ENCODE measurements at places on chromosomes 4 and X.

DNA sequence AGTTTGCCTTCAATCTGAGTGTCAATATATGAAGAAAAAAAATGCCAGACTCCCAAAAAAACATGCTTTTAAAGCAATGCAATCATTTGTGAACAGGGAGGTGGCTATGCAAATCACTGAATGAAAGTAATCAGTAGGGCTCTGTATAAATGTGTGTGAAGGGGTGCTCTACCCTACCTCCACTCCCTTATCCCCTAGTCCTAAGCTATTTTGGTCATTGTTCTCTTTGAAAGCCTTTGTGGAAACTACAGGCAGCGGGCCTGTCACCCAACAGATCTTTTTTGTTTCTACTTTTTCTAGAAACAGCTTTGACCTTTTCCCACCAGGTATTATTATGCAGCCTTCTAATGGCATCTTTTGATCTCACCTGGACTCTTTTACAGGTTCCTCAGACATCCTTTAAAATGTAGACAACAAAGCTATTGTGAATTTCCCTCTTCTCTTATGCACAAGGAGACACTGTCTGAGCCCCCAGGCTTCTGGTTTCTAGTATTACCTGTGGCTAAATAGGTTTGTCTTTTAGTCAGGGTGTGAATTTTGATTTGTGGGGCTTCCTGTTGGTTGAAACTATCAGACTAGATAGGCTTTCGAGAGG is 9.2 kb downstream of the BOD1L1 start:
- no peak for DNase-seq

DNA sequence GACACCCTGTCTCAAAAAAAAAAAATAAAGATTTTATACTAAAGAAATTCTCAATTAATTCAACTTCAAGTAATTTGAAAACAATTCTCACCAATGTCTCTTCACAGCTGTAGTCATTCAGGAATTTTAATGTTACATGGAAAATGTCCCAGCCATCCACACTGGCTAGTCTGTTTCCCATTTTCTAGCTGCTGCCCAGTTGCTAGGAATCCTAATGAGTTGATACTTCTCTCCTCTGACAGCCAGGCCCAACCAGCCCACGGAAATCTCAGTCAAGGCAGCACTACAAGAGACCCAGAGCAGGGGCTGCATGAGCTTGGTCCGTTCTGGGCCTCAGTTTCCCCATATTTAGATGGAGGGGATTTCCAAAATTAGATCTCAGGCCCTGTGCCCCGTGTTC is 59.1 kb downstream of the CASP3 start:
- DNase-seq: no peak

GRCh38 chr4:179110356-179110755 is 1668.1 kb upstream of the AGA start:
- no peak for DNase-seq

DNA sequence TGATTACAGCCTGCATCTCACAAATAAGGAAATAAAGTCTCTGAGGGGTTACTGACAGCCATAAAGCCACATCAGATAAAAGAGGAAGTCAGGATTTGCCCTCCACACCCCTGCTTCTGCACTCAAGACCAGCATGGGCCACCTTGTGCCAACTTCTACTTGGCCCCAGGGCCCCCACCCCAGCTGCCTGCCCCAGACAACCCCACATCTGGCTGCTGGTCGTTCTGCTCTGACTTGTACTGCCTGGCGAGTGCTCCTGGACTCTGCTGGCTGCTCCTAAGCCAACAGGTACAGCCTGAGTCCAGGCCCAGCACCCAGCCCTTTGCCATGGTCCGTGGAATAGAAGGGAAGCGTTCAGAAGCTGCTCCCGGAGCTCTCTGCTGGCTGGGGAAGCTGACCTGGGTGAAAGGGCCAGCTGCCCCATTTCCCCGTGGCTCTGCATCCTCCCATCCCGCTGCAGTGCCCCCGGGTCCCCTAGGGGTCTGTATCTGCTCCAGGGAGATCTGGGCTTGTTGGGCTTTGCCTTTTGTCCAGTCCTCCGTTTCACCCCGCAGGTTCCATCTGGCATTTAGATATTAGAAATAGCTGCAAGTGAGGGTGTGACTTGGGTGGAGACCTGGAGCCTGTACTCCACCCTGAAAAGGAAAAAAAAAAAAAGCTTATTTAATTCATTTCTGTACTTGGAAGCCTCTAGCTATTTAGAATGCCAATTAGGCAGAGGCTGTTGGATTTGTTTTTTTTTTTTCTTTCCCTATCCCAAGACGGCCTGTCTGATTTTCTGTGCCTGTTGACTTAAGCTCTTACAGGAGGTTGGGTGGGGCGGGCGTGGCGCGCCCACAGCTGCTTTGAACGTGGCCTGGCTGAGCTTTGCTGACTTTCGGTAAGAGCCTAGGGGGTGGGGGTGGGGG is 194.7 kb downstream of the PTTG2 start:
- DNase-seq: no peak

DNA sequence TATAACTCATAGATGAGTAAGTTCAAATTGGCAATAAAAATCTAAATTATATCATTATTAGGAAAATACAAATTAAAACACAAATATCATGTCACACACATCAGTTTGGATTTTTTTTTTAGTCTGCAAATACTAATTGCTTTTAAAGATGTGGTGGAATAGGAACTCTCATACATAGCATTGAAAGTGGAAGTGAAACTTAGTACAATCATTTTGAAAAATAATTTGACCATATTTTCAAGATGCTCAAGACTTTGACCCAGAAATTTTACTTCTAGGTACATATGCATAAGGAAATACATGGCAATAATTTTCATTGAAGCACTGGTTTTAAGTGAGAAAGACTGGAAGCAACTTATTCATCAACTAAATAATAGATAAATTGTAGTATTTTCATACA is 147.5 kb upstream of the SMIM31 start:
- DNase-seq: no peak

DNA sequence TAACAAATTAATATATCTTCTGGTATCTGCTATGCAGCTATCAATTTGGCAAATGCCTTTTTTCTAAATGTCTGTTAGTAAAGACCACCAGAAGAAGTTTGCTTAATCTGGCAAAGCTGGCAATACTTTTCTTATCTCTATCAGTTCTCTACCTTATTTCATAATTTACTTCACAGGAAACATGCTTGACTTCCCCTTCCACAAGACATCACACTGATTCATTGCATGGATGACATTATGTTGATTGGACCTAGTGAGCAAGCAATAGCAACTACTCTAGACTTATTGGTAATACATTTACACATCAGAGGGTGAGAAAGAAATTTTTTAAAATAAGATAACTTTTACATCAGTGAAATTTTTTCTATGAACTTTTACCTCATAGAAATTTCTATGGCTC is 66.0 kb upstream of the RLIM start:
- DNase-seq: no peak

DNA sequence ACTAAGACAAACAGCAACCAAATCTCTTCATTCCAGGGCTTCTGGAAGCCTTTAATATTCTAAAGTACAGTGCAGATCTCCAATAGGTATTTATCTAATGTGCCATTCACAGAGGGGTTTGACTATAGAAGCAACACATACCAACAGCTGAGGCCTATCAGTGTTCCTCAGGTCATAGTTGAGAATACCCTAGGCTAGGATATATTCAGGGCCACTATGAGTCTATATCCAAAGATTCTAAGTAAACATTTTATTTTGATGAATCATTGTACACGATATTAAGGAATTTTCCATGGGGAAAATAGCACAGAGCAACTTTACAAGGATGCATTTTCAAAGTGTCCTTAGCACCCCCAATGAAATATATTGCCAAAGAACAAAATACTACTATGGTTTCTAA is 9.7 kb downstream of the SMIM10 start:
- DNase-seq: peak; percentile 58

GRCh38 chrX:44306356-44306755 is 37.1 kb downstream of the EFHC2 start:
- DNase-seq: no peak

- no peak for DNase-seq
Measured at GRCh38 chr4:98101988-98102387, 41.3 kb downstream of the STPG2 start.

DNA sequence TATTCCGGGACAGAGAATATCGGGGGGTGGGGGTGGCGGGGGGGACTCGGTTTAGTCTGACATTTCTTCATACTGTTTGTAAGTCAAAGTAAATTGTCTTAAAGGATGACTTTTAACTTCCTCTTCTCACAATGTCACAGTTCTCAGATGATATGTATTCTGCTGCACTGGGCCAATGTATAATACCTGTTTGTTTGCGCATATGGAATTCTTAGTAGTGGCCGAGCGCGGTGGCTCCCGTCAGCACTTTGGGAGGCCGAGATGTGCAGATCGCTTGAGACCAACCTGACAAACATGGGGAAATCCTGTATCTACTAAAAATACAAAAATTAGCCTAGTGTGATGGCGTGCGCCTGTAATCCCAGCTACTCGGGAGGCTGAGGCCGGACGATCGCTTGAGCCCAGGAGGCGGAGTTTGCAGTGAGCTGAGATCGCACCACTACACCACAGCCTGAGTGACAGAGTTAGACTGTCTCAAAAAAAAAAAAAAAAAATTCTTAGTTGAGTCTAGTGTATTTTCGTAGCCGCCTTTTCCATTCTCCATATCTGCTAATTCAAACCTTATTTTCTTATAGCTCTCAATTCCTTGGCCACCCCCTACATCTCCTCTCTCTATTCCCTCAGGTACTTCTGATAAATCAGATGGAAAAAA is 851 bp downstream of the POLR2B start:
- peak; percentile 50 for DNase-seq

GRCh38 chrX:137031517-137032340 is 2.1 kb downstream of the GPR101 start:
- peak; percentile 60 for DNase-seq

DNA sequence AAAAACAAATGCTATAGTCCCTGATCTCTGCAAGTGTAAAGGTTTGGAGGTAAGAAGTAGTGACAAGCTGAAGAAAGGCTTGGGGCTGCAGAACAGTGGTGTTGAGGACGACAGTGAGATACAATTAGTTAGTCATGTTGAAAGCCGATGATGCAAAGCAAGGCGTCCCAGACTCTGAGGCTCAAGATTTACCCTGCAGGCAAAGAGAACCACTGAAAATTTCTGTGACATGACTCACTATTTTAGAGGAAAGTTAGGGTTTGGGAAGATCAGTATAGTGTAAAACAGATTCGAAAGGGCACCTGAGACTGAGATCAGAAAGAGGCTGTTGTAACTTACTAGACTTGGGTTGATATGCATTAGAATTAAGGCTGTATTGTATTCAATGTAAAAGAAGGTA is 281.3 kb upstream of the FTHL17 start:
- DNase-seq: peak; percentile 89

GRCh38 chrX:103415068-103415467 is 38.7 kb downstream of the BEX3 start:
- no peak for DNase-seq

DNA sequence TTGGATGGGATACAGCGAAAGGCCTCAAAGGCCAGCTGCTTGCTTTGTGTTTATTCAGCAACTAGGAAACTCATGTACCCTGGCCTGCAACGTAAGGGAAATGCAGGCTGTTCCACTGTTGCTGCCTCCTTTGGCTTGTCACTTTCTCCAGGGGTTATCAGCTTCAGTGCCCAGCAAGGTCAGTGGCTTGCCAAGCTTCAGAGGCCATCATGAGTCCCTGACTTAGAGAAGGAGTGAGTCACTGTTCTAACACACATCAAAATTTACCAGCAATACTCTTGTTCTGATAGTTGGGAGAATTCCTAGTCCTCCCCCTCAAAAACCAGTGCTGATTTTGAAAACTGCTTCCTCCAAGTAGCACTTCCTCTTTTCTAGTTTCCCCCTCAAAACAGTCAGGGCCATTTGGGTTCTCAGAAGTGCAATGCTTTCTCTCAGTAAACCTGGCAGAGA is 250.8 kb downstream of the ARHGAP24 start:
- DNase-seq: peak; percentile 27

- DNase-seq: peak; percentile 83
Measured at GRCh38 chr4:147741190-147741788, 9.4 kb downstream of the ARHGAP10 start.

DNA sequence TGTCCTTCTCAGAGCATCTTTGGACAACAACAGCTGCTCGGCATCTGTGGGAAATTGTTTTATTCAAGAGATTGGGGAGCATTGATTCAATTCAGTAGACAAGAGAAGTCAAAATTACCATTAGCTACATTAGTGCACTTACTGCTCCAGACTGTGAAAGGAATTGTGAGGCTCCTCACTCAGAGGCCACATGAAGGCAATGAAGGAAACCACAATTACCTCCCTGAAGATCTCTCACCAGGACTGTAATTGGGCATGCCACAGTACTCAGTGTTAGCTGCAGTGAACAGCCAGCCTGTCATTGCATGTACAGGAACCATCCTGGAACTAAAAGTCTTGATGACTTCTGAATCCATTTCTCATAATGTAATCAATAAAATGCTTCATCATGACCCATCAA is 144.8 kb downstream of the PPA2 start:
- DNase-seq: no peak

GRCh38 chr4:67909905-67910584 is 26.2 kb upstream of the TMPRSS11D start:
- DNase-seq: peak; percentile 36

DNA sequence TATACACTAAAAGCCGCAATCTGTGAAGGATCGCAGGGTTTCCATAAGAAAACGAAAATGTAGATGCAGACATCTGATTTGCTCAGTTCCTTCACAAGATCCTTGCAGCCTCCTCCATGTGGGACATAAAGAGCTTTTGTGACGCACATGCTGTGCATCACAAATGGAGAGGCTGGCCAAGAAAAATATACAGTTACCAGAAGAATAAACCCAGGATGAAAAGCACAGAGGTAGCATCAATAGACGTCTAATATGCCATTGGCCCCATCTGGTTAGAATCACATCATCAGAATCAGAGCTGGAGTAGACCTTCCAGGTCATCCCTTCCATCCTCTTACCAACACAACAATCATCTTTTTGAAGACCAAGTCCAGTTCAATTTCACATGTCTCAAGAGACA is 517.4 kb downstream of the RAB28 start:
- no peak for DNase-seq

DNA sequence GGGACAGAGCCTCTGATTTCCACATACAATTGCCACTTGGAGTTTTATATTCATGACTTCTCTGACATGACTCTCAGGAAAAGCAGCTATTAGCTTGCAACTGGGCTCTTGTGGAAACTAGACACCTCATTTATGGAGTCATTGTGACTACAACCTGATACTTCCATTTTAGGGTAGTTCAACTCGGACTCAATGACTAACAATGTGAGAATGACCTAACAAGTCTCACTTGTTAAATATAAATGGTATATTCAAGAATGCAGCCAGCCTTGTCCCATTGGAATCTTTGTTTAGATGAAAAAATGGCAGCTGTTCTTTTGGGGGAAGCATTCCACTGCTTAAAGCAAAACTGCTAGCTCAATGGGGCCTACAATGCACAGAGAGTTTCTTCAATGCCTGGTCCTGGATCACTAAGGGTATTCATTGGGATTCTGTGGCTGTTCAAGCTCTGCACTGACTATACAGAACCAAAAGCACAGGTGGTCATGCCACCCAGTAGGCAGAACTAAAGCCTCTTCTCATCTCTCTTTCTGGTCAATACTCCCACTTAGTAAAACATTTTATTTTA is 36.5 kb upstream of the GLRA3 start:
- DNase-seq: no peak

DNA sequence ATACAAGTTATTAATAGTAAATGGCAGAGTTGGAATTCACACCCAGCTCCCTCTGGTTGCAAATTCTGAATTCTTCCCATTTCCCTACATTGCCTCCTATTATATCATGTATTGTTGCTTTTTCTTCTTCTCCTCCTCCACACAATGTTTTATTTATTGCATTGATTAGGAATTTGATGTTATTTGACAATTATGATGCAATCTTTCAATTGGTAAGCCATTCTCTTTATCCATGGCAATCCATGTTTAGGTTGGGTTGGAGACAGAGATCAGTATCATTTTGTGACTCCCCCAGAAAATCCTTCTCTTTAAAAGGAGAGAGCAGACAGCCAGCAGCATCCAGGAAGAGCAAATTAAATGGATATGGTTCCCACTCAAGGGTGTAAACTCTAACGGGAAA is 30.5 kb downstream of the TTC29 start:
- no peak for DNase-seq
